ENCODE measurements at places on chromosomes 12 and 14.
A peak's percentile ranks its signal among the peaks of the same experiment; 100 is the strongest.

- DNase-seq: no peak
These were observed 4.0 kb upstream of the RNASE10 start for GRCh38 chr14:20501346-20501745.

- no peak for DNase-seq
These were observed 322.4 kb downstream of the BCL11B start for GRCh38 chr14:98949481-98950135.

- no peak for DNase-seq
These were observed 21.8 kb downstream of the VDR start for GRCh38 chr12:47882781-47883546.

DNA sequence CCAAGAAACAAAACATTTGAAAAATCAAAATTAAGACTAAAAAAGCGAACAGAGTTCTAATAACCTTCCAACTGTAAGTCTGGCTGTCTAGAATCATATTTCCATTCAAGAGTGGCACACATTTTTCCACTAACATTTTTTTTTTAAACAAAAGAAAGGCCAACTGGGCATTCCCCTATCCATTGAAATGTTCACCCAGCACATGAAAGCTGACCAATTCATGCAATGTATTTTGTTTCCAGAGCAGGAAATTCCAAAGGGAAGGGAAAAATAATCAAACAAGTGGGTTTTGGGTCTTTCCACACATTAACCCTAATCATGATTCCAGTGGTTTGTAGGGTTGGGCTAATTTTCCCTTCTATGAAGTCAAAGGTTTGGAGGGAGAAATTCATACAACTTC is 206.5 kb downstream of the CALM1 start:
- DNase-seq: no peak

DNA sequence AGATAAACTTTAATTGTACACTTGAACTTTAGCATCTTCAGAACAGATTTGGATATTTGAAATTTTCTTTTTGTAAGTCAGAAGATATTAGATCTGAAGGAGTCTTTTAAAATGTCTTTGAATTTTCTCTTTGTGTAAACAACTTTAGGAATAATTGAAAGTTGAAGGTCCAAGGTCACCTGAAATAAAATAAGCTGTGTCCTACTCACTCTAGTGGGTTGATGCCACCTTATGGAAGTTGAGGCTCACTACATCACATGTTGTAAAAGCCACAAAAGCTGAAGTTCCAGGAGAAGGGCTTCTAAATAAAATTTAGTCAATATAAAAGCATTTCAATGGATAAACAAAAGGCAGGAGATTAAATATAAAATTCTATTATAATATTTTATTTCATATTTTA is 122.0 kb upstream of the ATXN7L3B start:
- DNase-seq: peak; percentile 35

DNA sequence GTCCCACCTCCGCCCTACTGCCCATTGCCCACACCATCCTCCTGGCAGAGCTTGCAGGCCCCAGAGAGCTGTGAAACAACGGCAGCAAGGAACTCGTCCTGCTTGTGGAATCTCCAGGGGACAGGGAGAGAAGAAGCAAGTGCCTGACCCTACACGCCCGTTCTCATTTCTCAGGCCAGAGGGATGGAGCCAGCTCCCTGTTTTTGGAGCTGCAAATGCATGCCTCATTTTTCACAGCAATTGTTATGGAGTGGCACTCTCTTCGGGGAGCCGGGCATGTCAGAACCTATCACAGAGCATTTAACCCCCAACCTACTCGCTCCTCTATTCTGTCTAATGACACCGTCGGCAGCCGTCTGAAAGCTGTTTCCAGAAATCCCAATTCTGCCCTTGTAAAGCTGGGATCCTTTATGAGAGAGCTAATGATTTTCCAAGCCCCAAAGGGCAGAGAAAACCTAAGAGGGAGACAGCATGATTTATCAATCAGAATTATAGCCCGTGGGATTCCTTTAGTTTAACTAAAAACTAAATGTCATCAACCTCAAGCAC is 222.3 kb upstream of the NOS1 start:
- peak; percentile 63 for DNase-seq

GRCh38 chr12:65278576-65279368 is at the start of gene MSRB3:
Gene MSRB3 (plus strand): TSS chr12:65278683. CDS start chr12:65308580, 29,897 bp downstream.
- DNase-seq: no peak

GRCh38 chr12:131988054-131988796 is 38.5 kb downstream of the EP400 start:
- DNase-seq: no peak

DNA sequence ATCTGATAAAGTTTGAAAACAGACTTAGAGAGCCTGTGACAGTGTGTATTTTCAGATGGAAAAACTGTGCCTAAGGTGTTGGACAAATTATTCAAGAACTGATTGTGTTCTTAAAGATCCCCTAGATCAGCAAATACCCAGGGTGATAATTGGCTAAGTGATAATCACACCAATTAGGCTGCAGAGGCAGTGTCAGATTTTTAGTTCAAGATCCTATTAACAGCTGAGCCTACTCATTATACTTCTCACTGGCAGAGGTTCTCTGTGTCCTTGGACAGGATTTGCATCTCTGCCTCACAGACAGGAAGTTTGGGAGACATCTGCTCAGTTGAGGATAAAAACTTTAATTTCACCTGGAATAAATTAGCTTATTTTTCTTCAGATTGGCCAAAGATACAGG is 4.3 kb upstream of the FGD4 start:
- no peak for DNase-seq

DNA sequence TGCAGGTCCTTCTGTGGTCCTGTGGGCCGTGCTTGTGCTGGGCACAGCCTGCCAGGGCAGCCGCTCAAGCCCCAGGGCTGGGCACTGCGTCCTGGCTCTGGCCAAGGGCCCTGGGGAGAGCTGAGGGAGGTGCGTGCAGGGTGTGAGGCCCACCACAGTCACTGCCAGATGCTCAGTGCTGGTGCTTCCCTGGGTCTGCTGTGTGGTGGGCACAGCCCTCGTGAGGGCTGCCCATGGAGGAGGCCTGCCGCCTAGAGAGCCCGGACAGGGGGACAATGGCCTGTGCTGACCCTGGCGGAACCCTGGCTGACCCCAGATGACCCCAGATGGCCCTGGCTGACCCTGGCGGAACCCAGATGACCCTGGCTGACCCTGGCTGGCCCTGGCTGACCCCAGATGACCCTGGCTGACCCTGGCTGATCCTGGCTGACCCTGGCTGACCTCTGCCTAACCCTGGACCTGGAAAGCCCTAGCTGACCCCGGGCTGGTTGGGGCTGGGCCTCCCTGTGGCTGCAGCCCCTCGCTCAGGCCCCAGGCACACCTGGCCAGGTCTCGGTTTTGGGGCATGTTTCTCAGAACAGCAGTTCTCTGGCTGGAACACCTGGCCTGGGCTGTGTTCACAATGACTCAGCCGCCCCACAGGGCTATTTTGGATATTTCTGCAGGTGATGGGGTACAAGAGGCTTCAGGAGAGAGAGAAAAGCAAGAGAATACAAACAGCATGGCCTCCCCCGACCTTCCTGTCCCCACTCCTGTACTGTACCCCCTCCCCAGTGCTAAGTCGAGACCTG is 55.4 kb downstream of the TMEM121 start:
- no peak for DNase-seq

DNA sequence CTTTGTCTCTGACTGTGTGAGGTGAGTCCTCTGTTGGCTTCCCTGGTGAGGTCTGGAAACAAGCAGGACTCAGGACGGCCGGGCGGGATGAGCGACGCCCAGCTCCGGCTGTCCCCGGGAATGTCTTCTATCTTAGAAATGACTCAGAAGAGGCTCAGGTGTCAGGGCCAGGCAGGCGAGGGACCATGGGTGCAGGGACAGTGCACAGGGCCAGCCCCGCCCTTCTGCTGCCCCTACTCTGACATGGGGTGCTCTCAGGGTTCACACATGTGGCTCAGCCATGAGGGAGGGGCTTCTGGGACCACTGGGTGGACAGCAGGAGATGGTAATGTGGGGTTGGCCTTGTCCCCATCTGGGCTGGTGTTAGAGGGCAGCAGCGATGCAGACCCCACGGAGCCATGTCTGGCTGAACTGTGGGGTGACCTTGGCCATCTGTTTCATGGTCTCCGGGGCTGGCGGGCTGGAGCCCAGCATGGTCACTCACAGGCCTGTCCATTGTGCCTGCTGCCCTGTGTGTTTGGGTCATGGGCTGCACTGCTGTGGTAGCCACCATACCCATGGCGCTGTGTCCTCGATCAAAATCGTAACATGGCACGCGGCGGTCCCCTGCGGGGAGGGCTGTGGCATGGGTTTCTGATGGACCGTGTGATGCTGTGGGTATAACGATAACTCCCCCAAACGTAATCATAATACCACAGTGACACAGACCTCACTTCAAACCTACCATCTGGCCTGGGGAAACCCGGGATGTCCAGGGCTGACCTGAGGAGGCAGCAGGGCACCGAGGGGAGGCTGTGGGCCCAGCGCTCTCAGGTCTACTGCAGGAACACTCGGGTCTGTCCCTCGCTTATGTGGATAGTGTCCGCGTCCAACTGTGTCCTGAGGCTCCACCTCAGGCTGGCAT is 368.8 kb downstream of the TMEM121 start:
- DNase-seq: no peak

DNA sequence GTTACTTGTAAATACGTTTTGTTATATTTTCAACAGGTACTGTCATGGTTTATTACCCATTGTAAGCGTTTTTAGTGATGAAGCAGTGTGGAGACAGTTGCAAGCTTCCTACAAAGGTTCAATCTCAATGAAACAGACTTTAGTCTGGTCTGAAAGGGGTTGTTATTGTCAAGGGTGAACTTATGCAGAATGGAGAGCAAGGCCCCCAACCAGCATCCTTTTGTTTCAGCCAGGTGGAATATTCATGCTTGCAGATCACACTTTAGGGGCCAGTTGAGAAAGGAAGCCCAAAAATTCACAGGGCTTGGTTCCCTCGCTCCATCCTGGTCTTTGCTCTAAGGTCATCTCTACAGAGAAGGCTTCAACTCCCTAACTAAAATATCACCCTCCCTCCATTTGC is 103.7 kb downstream of the PRICKLE1 start:
- DNase-seq: no peak

- no peak for DNase-seq
These were observed 205.0 kb upstream of the CDKN3 start for GRCh38 chr14:54191846-54192245.

DNA sequence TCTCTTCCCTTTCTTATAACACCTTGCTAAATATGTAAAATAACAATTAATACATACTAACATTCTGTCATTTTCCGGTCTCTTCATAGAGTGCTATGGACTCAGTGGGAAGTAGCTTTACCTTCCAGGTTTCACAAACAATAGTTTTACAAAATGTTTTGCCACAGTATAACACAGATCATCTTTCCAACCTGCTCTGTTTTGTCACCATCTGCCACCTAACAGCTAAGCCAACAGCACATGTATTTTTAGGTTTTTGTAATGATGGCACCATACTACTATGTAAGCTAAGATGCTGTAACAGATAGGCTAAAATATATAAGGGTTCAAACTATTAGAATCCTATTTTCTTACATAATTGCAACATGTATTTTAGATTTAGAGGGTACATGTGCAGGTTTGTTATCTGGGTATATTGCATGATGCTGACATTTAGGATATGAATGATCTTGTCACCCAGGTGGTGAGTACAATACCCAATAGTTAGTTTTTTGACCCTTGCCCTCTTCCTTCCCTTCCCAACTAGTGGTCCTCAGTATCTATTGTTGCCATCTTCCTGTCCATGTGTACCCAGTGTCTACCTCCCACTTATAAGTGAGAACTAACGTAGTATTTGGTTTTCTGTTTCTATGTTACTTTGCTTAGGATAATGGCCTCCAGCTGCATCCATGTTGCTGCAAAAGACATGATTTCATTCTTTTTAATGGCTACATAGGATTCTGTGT is 8.7 kb downstream of the RHOJ start:
- DNase-seq: no peak

- DNase-seq: no peak
These were observed 25.5 kb downstream of the ATF7IP start for GRCh38 chr12:14390870-14391530.

- DNase-seq: no peak
These were observed 9.0 kb downstream of the MARS1 start for GRCh38 chr12:57496822-57497221.
